NCI-H1436 (cell line): ENCODE measurements at places on chromosomes 5 and 9.

GRCh38 chr5:167573370-167574127 lies 717.9 kb upstream of the WWC1 start:
- no peak for DNase-seq

GRCh38 chr5:148176480-148176879 lies 8.1 kb downstream of the SPINK14 start:
- no peak for DNase-seq

DNA sequence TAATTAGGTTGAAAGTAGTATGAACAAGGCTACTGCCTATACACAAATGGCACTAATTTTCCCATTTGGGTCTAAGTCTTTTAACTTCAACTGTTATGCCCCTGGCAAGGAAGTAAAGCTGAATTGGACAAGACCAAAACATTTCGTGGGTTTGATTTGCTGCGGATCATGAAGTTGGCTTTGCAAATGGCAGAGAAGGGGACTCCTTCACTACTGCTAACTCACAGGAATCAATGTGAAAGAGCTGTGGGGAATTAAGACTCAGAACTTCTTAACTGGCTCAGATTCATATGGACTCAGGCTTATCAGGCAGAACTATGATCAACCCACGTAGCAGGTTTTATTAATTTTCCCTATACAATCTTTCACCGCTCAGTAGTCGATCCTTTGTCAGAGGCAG lies 73.8 kb upstream of the IFNE start:
- no peak for DNase-seq

DNA sequence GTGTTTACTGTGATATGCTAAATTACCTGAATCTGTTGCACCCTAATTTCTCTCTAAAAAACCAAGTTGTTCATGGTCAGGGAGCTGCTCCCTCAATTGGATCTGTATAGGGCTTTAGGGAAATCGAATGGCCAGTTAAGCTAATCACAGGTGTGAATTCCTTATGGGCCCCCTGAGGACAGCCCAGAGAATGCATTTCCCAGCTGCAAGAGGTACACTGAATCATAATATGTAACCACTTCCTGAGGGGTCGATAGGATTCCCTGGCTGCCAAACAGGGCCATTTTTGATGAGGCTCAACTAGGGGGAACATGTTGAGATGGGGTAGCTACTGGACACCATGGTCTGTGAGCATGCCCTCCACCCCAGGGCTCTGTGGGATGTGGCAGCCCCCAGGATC lies 478.6 kb downstream of the CCDC171 start:
- no peak for DNase-seq

DNA sequence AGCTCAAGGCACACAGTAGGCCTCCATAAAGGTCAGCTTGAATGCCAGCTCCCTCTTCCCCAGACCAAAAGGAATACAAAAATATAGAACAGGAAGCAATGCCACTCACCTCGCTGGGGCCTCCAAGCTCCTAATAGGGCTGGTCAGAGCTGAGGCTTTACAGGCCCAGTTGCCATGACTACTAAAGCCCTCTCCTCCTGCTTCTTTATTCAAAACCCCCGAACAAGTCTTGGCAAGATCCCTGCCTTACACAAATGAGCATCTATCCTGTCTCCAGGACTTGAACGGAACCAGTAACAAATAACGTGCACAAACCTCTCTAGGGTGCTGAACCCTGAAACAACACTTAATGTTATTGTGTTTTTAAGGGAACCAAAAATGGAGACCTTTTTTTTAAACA lies 136.3 kb downstream of the SIL1 start:
- DNase-seq: peak; percentile 53

GRCh38 chr5:148336704-148337435 lies 1.5 kb downstream of the SPINK9 start:
- no peak for DNase-seq

DNA sequence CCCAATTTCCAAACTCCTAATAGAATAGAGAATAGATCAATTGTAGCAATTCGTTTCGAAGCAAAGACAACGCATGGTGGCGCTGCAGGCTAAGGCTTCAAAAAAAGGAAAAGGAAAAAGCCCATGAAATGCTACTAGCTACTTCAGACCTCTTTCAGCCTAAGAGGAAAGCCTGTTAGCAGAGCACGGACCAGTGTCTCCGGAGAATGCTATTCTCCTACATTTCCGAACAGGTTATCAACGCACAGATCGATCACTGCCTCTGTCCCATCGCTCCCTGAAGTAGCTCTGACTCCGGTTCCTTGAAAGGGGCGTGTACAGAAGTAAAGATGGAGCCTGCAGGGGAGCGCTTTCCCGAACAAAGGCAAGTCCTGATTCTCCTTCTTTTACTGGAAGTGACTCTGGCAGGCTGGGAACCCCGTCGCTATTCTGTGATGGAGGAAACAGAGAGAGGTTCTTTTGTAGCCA lies at the start of gene PCDHB15:
TSS of gene PCDHB15 (plus strand) at position 146 of the 468 bp plus-strand sequence. CDS start at position 330, 184 bp downstream.
- no peak for DNase-seq

GRCh38 chr5:67510204-67510603 lies 313.6 kb upstream of the CD180 start:
- no peak for DNase-seq

- no peak for DNase-seq
These were observed 1992.1 kb upstream of the NUDT12 start for GRCh38 chr5:105554568-105555169.
